ENCODE measurements at places on chromosomes 4 and X.

DNA sequence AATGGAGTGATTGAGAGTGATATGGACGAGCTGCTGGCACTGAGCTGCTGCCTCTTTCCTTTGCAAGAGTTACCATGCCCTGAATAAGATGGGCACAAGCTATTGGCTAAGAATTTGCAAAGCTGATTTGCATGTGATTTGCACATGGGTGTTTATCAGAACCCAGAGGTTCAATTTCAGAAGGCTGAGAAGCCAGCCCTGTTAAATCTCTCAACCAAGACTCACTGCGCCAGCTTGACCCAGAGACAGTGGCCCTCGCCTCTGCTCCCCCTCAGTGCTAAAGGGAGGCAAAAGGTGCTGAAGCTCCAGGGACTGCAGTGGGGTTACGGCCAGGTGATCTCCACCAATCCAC lies 701 bp downstream of the ARHGAP4 start:
- no peak for DNase-seq

DNA sequence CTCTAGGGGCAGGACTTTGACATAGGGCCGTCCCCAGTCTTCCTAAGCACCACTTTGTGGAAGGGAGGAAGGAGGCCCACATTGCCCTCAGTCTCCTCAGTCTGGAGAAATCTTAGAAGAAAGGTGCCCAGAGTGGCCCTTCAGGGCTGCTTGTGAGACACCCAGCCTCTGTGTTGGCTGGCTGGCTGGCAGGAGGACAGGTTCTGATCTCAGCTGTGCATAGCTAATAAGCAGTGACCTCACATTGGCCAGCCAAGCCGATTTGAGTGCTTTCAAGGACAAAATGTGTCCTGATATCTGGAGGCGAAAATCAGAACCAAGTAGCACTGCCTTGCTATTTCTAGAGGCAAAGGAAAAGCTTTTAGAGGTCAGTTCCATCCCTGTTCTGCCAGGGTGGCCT lies 211.5 kb downstream of the BCOR start:
- DNase-seq, result no peak

GRCh38 chr4:84837751-84838150 lies 128.7 kb downstream of the WDFY3 start:
- DNase-seq, result no peak

GRCh38 chr4:153440475-153440874 lies 25.7 kb upstream of the TMEM131L start:
- no peak for DNase-seq

DNA sequence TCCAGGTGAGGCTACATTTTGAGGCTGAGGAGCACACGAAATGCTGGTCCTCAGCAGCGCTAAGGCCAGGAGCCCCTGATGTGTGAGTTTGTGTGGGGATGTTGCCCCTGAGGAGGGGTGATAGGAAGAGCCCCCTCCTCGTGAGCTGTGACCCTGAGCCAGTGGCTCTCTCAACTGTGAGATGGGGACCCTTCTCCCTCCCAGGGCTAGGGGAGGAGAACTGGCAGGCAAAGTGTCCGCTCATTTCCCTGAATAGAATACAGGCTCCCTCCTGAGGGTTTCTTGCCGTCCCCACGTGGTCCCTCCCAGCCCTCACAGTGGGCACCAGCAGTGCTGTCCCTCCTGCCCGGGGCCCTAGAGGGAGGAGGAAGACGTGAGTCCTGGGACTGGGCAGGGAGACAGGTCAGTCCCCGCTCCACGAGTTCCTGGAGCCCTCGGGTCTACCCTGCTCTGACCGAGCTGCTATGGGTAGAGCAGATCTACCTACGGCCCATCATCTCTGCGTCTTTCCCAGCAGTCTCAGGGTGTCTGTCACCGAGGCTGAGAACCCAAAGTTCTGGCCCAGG lies 21.0 kb upstream of the TBC1D14 start:
- no peak for DNase-seq

DNA sequence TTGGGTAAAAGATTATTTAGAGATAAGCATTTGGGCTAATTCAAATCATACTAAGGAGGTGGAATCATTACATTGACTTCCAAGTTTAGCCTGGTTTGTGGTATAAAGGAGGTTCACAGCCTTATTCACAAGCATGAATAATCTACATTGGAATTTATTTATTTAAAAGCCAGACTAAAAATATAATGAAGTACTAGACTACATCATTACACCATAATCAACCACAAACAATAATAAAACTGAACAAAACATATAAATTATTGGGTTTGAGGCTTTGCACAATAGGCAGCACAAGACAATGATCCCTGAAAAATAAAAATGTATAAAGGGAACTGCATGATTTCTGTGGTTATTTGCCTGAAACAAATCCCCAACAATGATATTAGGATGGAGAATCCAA lies 314.0 kb downstream of the GBA3 start:
- peak; percentile 58 for DNase-seq
